ENCODE measurements at places on chromosomes 2 and 18.

DNA sequence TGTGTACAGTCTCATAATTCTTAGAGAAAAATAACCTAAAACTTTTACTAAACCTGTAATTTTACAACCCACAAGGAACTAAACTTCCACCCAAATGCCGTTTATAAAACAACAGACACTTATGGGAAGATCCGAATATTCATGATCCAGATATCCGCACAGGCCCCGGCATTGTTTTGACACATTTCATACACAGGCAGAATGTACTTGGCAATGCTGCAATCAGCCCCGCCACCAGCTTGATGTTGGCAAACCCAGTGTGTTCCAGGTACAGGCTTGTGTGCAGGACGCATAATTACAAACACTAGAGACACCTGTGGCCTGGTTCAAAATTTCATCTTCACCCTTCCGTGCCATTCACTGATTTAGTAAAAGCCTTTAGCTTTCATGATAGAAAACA is 393.0 kb upstream of the SALL3 start:
- no peak for DNase-seq

DNA sequence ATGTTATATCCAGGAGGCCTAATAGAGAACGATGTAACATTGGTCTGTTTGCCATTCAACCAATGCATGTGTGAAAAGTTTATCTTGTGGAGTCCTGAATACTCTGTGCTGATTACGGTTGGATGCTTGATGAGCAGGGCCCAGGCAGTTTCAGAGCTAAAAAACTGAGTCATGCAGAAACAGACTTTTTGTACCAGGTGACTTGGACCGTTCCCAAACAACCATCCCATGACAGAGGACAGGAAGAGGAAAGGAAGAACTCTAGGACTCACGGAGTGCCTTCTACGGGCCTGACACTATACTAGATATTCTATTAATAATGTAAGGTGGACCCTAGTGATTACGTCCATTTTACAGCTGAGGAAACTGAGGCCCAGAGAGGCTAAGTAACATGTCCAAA is 142.1 kb downstream of the ARHGAP28 start:
- DNase-seq: no peak

GRCh38 chr18:39564716-39565115 is 1999.1 kb upstream of the CELF4 start:
- DNase-seq: no peak

DNA sequence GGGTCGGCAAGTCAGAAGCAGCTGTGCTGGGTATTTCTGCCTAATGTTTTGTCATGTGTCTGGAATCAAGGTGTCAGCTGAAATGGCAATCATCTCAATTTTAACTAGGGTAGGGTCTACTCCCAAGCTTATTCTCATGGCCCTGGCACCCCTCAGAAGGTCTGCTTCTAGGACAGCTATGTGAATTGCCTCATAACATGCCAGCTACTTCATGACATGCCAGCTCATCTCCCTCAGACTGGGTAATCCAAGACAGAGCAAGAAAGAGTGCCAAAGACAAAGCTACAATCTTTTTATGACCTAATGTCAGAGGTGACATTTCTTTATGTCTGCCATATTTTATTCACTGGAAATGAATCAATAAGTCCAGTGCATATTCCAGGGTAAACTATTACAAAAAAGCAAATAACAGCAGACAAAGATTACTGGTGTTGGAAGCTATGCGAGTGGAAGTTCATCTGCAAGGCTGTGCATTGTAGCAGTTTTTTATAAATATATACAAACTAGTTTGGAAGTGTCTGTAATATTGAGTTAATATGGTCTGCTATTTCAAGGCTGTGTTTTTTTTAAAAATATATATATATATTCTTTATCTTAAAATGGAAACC is 153.3 kb downstream of the FSIP2 start:
- DNase-seq: no peak

GRCh38 chr2:101958061-101958460 is 33.7 kb upstream of the IL1R2 start:
- no peak for DNase-seq

DNA sequence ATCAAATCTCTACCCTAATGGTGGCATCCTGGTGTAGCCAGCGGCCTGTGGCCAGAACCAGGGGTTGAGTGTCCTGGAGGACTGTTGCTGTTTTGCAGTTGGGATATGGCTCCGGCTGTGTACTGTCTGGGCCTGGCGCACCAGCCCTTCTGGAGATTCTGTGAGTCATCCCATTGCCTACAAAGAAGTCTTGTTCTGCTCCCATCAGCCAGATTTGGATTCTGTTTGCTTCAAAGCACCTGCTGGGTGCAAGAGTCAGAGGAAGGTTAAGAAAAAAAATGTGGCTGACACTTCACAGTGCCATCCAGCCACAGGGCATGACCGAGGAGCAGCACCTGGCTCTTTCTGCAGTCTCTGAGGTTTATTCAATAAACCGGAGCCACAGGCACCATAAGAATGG is 41.0 kb upstream of the ASAP2 start:
- no peak for DNase-seq

DNA sequence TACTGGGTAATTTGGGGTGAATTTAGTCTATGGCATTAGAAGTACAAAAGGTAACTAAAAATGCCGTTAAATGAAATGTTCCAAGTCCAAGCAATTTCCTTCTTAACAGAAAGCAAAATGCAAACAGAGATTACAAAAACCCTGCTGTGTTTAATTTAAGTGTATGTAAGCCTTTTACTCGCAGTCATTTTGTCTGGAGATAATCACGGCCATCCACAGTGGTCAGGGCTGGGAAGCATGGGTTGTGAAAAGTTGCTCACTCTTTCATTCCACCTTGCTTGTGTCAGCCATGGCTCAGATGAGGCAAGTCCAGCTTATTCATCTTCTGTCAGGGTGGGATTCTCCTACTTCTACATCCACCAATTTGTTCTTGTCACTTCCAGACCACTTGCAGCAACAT is 983.6 kb upstream of the ZEB2 start:
- no peak for DNase-seq

DNA sequence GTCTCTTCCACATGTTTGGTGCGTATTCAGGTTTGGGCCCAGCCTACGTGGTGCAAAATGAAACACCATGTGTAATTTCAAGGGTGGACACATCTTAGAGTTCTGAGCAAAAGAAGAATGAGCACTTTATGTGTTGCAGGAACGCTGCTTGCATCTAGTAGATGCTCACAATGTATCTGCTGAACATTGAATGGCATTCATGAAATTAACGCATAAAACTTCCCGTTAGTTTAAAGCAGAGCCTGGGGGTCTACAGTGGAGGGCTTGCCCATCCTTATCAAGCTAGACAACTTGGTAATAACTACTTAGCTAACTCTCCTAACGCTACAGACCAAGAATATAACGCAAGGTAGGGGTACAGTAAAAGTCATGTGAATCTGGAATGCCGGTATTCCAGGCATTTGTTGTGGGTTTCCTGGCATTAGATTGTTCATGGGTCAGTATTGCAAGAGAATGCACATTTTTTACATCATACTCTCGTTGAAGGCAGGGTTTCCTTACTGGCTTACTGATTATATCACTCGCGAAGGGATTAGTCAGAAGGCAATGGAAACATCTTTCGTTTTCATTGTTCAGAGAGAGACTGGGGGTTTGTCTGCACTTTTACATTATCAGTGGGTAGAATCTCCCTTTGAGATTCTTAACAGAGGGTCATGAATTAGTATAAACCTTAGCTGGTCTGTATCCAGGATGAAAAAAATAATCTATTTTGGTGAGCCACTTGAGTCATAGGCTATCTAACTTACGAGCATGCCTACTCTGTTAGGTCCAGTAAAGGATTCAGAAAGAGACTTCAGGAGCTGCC is 229.5 kb upstream of the EPAS1 start:
- no peak for DNase-seq

GRCh38 chr2:28348149-28348567 is 44.5 kb upstream of the FOSL2 start:
- DNase-seq: no peak

DNA sequence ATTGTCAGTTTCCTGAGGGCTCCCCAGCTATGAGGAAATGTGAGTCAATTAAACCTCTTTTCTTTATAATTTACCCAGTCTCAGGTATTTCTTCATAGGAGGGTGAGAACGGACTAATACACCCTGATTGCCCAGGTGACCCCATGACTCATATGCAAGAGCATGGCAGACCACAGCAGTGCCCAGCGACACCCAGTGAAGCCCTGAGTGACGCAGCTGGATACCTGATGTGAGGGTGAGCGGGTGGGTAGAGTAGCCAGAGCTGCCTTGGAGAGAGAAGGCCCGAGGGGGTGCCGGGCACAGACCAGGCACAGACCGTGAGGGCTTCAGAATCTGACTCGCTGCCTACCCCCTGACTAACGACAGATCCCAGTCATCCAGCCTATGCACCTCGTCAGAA is 15.4 kb downstream of the ALPG start:
- no peak for DNase-seq

GRCh38 chr18:48408111-48408726 is 964 bp downstream of the ZBTB7C start:
- DNase-seq: no peak

- DNase-seq: no peak
Observed at GRCh38 chr18:8675057-8675456, 30.3 kb upstream of the MTCL1 start.

DNA sequence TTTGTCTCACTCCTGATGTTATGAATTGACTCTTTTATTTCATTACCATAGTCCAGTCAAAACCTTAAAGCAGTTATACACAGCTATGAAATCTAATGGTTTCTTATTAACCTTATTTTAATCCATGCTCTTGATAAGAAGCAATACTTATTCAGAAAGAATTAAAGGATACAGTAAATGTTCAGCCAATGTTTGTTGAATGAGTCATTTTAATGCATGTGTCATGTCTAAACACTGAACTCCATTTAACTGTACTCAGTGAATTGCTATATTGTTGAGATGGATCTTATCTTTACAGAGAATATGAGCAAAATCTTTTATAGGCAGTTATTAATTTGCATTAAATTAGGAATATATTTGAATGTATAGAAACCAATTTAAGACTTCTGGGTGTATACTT is 135.1 kb upstream of the TFPI start:
- no peak for DNase-seq

GRCh38 chr2:70103531-70104061 is 16.3 kb downstream of the PCBP1 start:
- DNase-seq: no peak

DNA sequence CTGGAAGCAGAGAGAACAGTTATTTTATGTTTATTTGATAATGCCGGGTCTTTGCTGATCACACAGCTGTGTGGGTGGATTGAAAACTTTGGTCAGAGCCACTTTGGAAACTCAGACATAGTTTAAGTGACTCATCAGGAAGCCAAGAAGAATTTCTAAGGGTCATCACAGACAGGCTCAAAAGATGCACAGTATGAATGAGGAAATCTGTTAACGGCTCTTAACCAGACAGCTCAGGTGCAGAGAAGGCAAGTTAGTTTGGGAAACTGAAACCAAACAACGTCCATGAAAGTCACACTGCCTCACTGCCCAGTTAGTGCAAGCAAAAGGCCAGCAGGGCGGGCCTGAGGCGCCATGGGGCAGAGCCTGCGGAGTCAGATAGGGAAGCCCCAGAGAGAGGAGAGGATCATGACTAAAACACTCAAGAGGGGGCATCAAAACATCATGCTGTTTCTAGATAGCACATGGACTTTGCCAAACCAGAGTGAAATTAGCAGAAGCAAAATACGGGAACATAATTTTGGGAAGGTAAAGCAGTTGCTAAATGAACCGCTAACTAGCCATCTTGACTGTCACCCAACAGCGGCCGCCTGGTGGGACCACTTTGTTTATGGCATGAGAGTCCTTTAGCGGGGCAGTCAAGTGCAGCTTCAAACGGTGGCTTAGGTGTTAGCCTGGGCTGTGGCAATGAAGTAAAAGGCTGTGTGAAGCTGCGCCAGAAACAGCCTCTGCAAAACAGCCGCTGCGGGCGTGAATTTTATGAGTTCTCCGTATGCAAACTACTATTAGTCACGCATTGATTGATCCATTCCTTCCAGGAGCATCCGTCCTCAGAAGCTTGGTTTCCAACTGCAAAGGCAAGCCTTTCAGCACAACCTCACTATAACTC is 101.2 kb downstream of the KCTD18 start:
- DNase-seq: no peak

GRCh38 chr2:124339709-124340108 is 314.6 kb downstream of the CNTNAP5 start:
- DNase-seq: no peak

GRCh38 chr2:39156107-39156506 is 35.3 kb upstream of the SOS1 start:
- DNase-seq: no peak

DNA sequence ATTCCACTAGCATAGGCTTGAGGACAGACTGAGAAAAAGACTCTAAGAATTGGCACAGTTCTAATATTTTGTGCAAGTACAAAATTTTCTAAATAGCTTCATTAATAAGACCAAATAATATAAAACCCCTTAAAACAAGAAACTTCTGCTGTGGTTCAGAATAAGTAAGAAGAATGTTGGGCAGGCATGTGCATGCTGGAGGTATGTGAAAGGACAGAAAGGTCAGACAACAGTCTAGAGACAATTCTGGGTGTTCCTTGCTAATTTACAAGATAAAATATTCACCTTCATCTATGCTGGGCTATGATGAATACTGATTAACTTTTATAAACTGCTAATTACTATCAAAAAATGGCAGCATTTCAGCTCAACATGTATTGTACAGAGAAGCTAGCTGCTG is 14.9 kb downstream of the CEBPZOS start:
- no peak for DNase-seq

DNA sequence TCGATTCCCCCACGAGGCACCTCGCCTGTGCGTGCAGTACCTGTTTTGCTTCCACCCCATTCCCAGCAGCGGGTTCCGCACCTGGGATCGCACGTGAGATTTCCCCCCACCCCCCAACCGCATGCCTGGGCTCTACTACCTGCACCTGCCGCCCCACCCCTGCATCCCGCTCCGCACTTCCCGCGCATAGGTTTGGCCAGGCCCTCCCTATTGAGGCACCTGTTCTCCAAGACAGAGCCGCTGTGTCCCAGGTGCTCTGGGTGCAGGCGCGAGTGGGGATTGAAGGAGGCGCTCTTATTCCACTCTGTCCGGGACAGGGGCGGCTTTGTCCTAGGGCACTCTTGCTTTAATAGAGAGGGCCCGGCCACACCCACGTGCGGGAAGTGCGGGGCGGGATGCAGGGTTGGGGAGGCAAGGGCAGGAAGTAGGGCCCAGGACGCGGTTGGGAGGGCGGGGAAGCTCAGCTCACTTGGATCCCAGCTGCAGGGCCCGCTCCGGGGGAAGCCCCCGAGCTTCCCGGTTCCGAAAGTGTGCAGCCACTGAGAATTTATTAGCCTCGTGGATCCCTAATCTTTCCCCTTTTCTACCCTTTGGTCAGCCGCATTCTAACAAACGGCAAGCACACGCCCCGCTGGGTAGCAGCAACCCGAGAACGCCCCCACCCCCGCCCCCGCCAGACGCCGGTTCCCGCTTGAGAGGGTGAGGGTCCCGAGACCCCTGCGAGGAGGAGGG is 670 bp upstream of the MOCOS start:
- DNase-seq: no peak

- no peak for DNase-seq
Observed at GRCh38 chr18:8167026-8167425, 442.2 kb upstream of the RAB12 start.

DNA sequence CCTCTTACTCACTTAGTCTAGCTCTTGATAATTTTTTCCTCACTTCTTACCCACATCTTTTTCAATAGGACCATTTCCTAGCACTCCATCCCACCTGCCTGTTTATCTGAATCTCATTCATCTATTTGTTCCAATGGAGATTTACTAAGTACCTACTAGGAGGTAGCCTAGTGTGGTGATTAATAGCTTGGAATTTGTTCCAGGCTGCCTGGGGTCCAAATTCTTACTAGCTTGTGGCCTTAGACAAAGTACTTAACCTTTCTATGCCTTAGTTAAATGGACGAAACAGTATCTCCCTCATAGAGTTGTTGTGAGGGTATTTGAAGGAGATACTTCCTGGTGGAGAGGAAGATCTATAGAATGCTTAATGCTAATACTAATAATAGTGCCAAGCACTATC is 42.9 kb upstream of the SERTAD2 start:
- DNase-seq: no peak

Data from NCI-H2081 treated with DMSO at 0.1 percent for 48 hours (cell line).